ENCODE measurements at places on chromosomes 7 and 10.

- H3K27ac ChIP-seq, result no peak overlapping the region
- peaks cover 46% of the 10 kb centered on the region for H3K27me3 ChIP-seq
- peak; percentile 44 for DNase-seq
Observed at GRCh38 chr10:103692952-103693811, 162.2 kb downstream of the SH3PXD2A start.

- no peaks in the 10 kb centered on the region for H3K36me3 ChIP-seq
- H3K4me1 ChIP-seq, result peaks cover 7% of the 10 kb centered on the region
- H3K27ac ChIP-seq, result no peak overlapping the region
- H3K4me3 ChIP-seq, result no peak overlapping the region
- no peaks in the 10 kb centered on the region for H3K27me3 ChIP-seq
Observed at GRCh38 chr10:34587680-34588019, 227.4 kb downstream of the PARD3 start.

DNA sequence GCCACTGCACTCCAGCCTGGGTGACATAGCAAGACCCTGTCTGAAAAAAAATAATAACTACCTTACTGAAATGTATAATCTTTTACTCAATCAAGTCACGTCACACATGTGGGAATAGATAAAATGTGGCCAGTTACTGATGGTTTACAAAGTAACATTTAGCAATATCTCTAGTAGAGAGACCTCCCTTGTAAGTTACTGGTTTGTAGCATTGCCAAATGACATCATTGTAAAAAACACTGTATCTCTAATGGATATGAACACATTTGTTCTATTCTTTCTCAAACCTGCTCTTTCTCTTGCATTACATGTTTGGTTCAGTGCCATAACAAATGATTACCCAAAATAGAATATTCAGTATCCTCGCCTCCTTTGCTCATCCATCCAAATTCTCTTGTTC is 18.8 kb downstream of the TET1 start:
- H3K4me1 ChIP-seq, result no peaks in the 10 kb centered on the region
- no peak overlapping the region for H3K27ac ChIP-seq
- no peak overlapping the region for H3K4me3 ChIP-seq
- H3K36me3 ChIP-seq, result peaks cover 4% of the 10 kb centered on the region
- H3K27me3 ChIP-seq, result no peaks in the 10 kb centered on the region

- no peak overlapping the region for H3K27ac ChIP-seq
- DNase-seq, result no peak
- H3K4me3 ChIP-seq, result no peak overlapping the region
- H3K4me1 ChIP-seq, result no peaks in the 10 kb centered on the region
- H3K36me3 ChIP-seq, result no peaks in the 10 kb centered on the region
- no peaks in the 10 kb centered on the region for H3K27me3 ChIP-seq
Observed at GRCh38 chr7:112584290-112584689, 103.5 kb downstream of the LSMEM1 start.

GRCh38 chr7:34844936-34845665 is 187.1 kb downstream of the NPSR1 start:
- H3K27me3 ChIP-seq, result peaks cover 44% of the 10 kb centered on the region
- DNase-seq, result no peak
- H3K36me3 ChIP-seq, result no peaks in the 10 kb centered on the region
- H3K4me3 ChIP-seq, result no peak overlapping the region

- H3K36me3 ChIP-seq, result peaks cover 12% of the 10 kb centered on the region
- H3K27me3 ChIP-seq, result no peaks in the 10 kb centered on the region
- peaks cover 12% of the 10 kb centered on the region for H3K4me1 ChIP-seq
- DNase-seq, result no peak
Observed at GRCh38 chr10:132690821-132691610, 94.9 kb downstream of the NKX6-2 start.

- DNase-seq, result peak; percentile 9
- peaks cover 5% of the 10 kb centered on the region for H3K4me1 ChIP-seq
- H3K27ac ChIP-seq, result no peak overlapping the region
- H3K27me3 ChIP-seq, result no peaks in the 10 kb centered on the region
Observed at GRCh38 chr7:38825721-38826440, 83.1 kb downstream of the VPS41 start.

GRCh38 chr10:3000048-3000447 is 67.3 kb upstream of the PFKP start:
- no peaks in the 10 kb centered on the region for H3K36me3 ChIP-seq
- no peak overlapping the region for H3K27ac ChIP-seq
- peaks cover 1% of the 10 kb centered on the region for H3K4me1 ChIP-seq
- no peaks in the 10 kb centered on the region for H3K27me3 ChIP-seq

DNA sequence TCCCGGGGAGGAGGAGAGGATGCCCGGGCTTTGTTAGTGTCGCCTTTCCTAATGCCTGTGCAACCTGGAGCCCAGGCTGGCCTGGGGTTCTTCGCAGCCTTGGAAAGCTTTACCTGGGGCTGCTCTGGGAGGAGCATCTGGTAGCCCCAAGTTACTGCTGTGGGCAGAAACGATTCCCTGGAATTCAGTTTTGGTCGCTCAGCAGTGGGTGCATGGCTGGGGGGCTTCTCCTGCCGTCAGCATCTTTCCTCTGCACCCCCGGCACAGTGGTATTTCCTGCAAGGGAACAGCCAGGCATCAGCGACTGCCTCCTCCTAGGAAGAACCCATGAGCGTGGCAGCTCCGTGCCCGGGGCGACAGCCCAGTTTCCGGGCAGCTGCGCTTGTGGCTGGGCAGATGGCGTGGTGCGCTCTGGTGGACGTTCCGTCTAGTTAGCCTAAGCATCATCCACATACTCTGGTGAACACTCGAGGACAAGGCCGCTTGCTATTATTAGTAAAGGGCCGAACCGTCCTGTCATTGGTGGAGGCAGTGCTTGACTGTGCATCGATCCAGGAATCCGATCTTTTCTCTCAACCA is 107.0 kb upstream of the BTBD16 start:
- peak; percentile 51 for DNase-seq
- peaks cover 8% of the 10 kb centered on the region for H3K27me3 ChIP-seq
- H3K4me1 ChIP-seq, result peaks cover 24% of the 10 kb centered on the region
- peak overlapping the region; percentile 71 for H3K4me3 ChIP-seq
- H3K27ac ChIP-seq, result no peak overlapping the region

GRCh38 chr7:14048889-14049288 is 59.4 kb upstream of the ETV1 start:
- peak; percentile 1 for DNase-seq
- no peak overlapping the region for H3K27ac ChIP-seq
- no peaks in the 10 kb centered on the region for H3K4me1 ChIP-seq
- no peaks in the 10 kb centered on the region for H3K36me3 ChIP-seq
- H3K4me3 ChIP-seq, result no peak overlapping the region

GRCh38 chr10:75638752-75639151 is 207.3 kb downstream of the LRMDA start:
- no peak for DNase-seq
- no peaks in the 10 kb centered on the region for H3K36me3 ChIP-seq
- no peaks in the 10 kb centered on the region for H3K27me3 ChIP-seq
- no peak overlapping the region for H3K4me3 ChIP-seq
- H3K27ac ChIP-seq, result no peak overlapping the region

- no peak overlapping the region for H3K4me3 ChIP-seq
- DNase-seq, result peak; percentile 74
- H3K27ac ChIP-seq, result no peak overlapping the region
- no peaks in the 10 kb centered on the region for H3K36me3 ChIP-seq
Observed at GRCh38 chr7:151782598-151783448, 94.1 kb downstream of the PRKAG2 start.

DNA sequence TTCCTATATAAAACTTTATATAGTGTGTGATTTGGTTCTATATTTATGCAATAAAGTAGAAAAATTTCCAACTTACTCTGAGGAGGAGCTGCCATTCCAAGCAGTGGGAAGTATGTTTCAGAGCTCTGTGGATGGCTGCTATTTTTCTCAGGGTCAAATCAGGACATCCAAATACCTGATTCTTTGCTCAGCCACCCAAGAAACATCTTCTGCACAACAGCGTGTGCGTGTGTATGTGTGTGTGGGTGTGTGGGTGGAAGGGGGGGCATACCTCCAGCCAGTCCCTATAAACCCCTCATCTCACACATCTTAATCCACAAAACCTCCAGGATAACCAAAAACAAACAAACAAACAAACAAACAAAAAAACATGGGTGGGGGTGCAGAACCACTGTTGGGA is 66.3 kb upstream of the EMX2 start:
- H3K36me3 ChIP-seq, result no peaks in the 10 kb centered on the region
- no peak for DNase-seq
- peak overlapping the region; percentile 21 for H3K4me3 ChIP-seq

DNA sequence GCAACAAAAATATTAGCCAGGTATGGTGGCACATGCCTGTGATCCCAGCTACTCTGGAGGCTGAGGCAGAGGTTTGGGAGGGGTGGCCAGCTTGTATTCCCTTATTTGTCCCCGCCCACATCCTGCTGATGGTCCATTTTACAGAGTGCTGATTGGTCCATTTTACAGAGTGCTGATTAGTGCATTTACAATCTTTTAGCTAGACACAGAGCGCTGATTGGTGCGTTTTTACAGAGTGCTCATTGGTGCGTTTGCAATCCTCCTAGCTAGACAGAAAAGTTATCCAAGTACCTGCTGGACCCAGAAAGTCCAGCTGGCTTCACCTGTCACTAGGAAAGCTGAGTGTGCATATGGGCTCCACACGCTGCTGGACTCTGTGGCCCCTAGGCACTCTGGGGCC is 40.0 kb upstream of the RASGEF1A start:
- H3K4me1 ChIP-seq, result peaks cover 6% of the 10 kb centered on the region
- DNase-seq, result no peak
- H3K27ac ChIP-seq, result no peak overlapping the region
- H3K4me3 ChIP-seq, result no peak overlapping the region

DNA sequence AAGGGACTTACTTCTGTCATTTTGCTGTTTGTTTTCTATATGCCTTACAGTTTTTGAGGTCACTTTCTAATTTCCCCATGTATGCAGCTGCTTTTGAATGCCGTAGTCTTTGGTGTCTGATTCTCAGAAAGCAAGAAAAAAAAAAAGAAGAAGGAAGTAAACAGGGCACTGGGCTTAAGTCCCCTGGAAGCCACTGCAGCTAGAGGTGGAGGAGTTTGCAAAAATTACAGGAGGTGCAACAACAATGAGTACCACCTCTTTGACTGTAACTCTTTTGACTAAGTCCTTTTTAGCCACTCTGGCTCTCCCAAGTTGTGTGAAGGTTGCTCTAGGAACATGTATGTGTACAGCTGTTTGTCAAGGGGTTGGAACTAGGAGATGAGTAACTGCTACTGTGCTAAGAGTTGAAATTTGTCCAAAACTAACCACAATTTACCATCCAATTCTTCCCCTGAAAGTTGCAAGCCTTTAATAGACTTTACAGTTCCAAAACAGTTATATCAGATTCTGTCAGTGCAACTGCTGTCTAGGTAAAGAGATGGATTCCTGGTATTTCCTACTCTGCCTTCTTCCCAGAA is 588.0 kb upstream of the LRRN3 start:
- no peaks in the 10 kb centered on the region for H3K27me3 ChIP-seq

- no peak overlapping the region for H3K4me3 ChIP-seq
- H3K27ac ChIP-seq, result no peak overlapping the region
- H3K4me1 ChIP-seq, result peaks cover under 1% of the 10 kb centered on the region
- H3K36me3 ChIP-seq, result no peaks in the 10 kb centered on the region
Observed at GRCh38 chr7:117711556-117711955, 161.7 kb downstream of the CTTNBP2 start.

DNA sequence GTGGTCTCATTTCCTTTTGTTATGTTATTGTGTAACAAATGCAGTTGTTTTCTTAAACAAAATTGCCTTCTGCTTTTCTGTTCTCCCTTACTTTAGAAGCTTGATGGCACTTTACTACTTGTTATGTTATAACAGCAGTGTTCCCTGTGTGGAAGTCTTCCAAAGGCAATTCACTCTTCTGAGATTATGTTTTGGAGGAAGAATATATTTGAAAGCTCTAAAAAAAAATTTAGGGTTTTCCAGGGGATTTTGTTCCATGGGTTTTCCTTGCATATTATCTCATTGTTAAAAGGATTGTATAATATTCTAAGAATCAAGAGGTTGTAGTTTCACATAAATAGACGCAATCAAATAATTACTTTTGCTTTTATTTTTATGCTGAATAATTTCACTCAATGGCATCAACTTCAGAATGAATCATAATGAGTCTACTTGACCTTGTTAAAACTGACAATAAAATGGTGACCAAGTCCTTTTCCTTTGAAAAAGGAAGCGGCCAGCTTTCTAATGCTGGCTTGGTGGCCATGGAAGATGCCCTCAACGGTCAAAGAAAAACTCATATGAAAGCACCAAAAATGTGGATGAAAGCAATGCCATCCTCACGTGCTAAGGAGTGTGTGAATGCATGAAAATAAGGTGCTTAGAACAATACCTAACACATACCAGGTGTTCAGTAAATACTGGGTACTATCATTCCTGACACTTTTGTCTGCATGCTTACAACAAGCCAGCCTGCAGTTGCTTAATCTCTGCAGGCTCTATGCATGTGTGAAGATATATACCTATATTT is 92.4 kb upstream of the KLF6 start:
- peak overlapping the region; percentile 45 for H3K4me3 ChIP-seq
- no peak for DNase-seq
- H3K36me3 ChIP-seq, result no peaks in the 10 kb centered on the region
- H3K27ac ChIP-seq, result no peak overlapping the region
- H3K27me3 ChIP-seq, result no peaks in the 10 kb centered on the region

DNA sequence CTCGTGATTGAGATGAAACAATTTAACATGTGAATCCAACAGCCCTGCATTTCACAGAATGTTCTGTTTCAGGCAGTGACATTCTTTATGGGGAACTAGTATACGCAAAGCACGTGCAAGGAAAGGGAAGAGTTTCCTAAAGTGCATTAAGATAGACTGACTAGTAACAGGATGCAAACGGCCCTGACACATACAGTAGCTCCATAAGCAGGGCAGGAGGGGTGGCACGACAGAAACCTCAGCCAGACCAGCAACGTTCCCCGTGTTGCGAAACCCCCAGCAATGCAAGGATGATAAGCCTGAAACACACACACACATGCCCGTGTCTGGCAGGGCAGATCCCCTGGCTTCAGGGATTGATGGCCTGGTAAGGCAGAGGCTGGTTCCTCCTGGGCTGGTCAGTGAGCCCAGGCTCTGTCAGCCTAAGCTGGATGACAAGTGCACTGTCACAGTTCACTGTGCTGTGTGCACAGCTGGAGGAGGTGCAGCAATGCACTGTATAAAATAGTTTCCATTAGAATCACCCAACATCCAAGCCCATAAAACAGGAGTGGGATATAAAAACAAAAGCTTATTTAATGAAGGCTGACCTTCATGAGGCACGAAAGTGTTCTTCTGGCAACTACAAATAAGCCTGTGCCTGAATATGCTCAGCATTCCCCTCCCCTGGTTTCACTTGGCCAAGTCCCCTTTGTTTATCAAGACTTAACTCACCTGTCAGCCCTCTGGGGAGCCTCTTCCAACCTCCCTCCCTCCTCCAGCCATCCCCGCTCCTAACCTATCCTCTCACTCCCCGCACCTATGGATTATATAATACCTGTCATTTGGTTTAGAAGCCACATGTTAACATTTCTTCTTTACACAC is 88.8 kb downstream of the GSAP start:
- no peak overlapping the region for H3K4me3 ChIP-seq
- H3K36me3 ChIP-seq, result no peaks in the 10 kb centered on the region
- DNase-seq, result peak; percentile 94
- H3K27ac ChIP-seq, result no peak overlapping the region

GRCh38 chr10:123097039-123097438 is 38.7 kb upstream of the HMX3 start:
- no peak for DNase-seq
- H3K27ac ChIP-seq, result no peak overlapping the region
- no peaks in the 10 kb centered on the region for H3K4me1 ChIP-seq
- no peaks in the 10 kb centered on the region for H3K36me3 ChIP-seq
- no peak overlapping the region for H3K4me3 ChIP-seq
